ENCODE measurements at places on chromosomes 6 and 20.

DNA sequence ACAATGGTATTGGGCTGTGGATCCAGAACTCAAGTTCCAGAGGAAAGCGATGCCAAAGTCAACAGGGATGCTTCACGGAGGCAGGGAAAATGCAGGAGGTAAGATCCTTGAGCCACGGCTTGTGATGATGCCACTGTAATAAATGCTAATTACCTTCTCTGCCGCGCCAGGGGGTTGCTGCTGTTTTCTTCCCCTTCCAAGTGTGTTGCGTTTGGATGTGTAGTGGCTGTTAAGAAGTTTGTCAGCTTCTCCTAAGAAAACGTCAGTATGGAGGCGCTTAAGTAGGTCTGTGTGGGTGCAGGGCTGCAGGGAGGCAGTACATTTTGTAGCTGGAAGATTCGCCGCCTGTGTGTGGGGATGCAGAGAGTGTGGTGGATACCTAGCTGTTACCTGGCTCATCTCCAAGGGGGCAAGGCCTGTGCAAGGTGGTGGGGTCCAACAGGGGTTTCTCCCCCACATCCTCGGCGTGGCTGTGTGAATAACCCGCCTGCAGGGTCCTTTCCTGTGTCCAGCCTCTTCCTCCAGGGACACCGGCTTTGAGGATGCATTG, 318.7 kb downstream of the CDH4 start:
- DNase-seq, result no peak

DNA sequence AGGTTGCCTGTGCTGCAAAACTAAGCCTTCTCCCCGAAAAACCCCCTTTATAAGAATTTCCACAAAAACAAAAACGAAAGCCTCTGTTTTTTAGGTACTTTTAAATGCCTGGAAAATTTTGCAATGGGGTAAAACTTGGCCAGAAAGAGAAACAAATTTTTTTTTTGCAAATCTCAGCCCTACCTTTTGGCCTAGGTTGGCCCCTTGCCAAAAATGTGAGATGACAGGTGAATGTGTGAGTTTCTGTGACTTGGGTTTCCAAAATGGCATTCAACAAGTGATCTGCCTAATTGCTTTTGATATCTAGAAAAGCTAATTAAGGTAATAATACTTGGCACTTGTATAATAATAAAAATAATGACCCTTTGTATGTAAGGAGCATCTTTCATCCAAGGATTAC, 48.4 kb downstream of the MAFB start:
- DNase-seq, result no peak

- DNase-seq, result no peak
These were observed 390.2 kb downstream of the TENT5A start for GRCh38 chr6:81362246-81362645.

GRCh38 chr6:29851190-29851589, 23.6 kb downstream of the HLA-G start:
- no peak for DNase-seq

DNA sequence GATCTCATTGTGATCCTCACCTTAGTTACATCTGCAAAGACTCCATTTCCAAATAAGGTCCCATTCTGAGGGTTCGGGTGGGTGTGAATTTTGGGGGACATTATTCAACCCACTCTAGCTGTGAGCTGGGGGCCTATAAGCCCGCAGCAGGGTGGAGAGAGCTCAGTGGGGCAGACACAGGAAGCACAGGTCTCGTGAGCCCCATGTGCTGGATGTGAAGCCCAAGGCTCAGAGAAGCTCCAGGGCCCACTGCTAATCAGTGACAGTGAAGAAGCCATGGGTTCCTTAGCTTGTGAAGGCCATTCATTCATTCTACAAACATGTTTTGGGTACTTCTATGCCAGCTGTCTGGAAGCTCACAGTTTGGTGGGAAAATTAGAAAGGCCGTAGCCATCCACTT, 47.5 kb downstream of the CHMP4B start:
- DNase-seq, result no peak
